Dermis microvascular lymphatic vessel endothelial cell (primary cell): ENCODE measurements at places on chromosomes 5 and 9. TPM values are rescaled to one million over a fixed set of nuclear protein-coding genes. Genes with fewer than 3 reads are reported as not detected.

The ANP32B gene
- 5.1 and 5.8 TPM in 2 replicates for total RNA-seq

The FAM193B gene
- total RNA-seq: 9.8 and 15.8 TPM in 2 replicates

The DNAI1 gene
- not detected in 2 replicates for total RNA-seq

The PCDHGA12 gene
- total RNA-seq: 3.5 and 3.9 TPM in 2 replicates

The PCDHGA5 gene
- total RNA-seq: 0.26 and 0.63 TPM in 2 replicates

The FOXD4L3 gene
- under 0.01 TPM in 1 of 2 replicates, not detected in the other for total RNA-seq

The OMD gene
- not detected in 2 replicates for total RNA-seq

The PRDM9 gene
- total RNA-seq: not detected in 2 replicates

The KLF4 gene
- total RNA-seq: 0.77 and 3.7 TPM in 2 replicates

The GIN1 gene
- 2.3 and 2.4 TPM in 2 replicates for total RNA-seq

The NUTM2F gene
- not detected in 2 replicates for total RNA-seq

The SPINK6 gene
- total RNA-seq: not detected in 2 replicates

The DNM1 gene
- 0.13 and 0.38 TPM in 2 replicates for total RNA-seq

The INIP gene
- 16.3 and 18.3 TPM in 2 replicates for total RNA-seq

The CBY3 gene
- total RNA-seq: not detected in 2 replicates

The OBP2B gene
- total RNA-seq: not detected in 2 replicates

The PCDHA1 gene
- under 0.01 TPM in 1 of 2 replicates, not detected in the other for total RNA-seq

The FOXD4L5 gene
- under 0.01 TPM in 1 of 2 replicates, not detected in the other for total RNA-seq
